ENCODE measurements at places on chromosomes 7 and 10. TPM values are rescaled to one million over a fixed set of nuclear protein-coding genes. Genes with fewer than 3 reads are reported as not detected.
A peak's percentile ranks its signal among the peaks of the same experiment; 100 is the strongest.

GRCh38 chr7:104366390-104366789 lies 38.0 kb downstream of the LHFPL3 start:
- DNase-seq = no peak

The ASIC3 gene
- total RNA-seq = 4.7 TPM

DNA sequence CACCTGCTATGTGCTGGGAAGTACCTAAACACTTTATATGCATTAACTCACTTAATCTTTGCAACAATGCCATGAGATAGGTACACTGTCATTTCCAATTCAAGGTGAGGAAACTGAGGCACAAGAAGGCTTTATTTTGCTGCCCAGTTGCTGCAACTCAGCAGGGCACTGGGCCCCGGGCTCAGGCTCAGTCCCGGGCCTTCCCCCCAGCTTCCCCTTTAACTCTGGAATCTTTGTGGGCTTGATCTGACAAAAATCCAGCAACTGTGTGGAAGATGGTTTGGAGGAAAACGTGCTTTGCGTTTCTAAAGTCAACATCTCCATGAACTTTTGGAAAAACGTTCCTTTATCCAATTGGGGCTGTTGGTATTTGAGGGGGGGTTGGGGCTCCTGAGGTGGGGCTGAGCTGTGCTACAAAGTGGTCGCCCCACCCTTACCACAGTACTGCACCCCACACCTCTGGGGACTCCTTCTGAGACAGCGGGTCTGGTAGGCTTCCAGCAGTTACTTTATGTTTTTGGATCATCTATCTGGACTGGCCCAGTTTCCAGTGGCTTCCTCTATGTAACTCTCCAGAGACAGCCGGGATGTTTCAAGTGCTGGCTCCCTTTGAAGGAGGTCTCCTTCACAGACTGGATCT lies 40.5 kb upstream of the CAMK1D start:
- DNase-seq = no peak

The ITGA8 gene
- total RNA-seq = 2.0 TPM

DNA sequence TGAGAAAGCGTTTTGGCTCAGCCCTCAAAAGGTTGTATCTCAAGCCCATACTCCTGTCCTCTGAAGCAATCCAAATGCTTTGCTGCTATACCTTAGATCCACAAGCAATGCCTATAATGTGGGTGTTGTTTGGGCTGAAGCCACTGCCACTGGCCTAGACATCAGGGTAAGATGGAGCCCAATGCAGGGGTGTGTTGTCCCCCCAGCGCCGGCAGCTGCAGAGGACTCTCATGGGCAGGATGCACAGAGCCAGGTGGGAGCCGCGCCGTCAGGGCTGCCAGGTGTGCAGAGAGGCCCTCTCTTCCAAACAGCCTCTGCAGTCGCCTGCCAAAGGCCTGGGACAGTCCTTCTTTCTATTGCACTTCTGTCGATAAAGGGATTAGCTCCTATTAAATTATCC lies 205.2 kb upstream of the SHH start:
- DNase-seq = no peak

DNA sequence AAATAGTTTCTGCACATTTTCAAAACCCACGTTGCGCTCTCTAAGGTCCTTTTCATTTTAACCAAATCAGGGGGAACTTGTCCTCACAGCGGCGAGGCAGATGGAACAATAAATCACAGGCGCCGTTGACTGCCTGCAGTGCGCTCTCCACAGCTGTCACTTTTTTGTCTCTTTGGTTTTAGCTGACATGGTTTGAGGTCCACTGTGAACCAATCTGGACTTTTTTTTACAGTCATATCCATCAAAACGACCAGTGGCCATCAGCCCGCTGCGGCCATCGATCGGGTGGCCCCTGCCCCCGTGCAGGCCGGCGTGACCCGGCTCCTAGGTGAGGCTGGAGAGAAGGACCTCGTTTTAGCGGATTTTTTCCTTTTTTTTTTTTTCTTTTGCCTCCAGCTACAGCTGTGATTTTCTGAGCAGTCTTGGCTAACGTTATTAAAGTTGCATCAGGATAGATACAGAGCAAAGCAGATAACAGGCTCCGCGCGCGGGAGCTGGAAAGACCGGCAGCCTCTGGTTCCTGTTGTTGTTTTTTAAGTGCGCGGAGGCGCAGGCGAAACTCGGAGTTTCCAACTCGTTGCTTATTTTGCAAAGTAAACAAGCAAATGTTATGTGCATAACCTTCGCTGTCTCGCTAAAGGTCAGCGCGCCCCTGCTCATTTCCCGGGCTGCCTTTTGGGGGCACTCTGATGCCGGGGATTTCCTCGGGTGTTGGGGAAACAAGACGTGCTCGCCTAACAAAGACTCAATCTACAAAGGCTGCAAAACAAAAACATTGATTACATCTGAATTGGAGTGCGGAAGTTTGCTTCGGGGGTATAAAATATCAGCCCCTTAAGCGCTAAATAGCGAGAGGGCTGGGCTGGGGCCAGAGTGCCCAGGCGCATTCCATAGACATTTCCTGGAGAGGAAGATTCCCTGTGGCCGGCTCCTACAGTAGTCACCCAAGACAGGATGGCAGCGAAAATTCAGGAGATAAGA lies 414.8 kb upstream of the MKI67 start:
- DNase-seq = no peak

- DNase-seq = no peak
Observed at GRCh38 chr7:149027611-149028345, 527 bp downstream of the PDIA4 start.

The STOX1 gene
- total RNA-seq = 0.57 TPM

The TMEM176A gene
- total RNA-seq = 13.7 TPM

DNA sequence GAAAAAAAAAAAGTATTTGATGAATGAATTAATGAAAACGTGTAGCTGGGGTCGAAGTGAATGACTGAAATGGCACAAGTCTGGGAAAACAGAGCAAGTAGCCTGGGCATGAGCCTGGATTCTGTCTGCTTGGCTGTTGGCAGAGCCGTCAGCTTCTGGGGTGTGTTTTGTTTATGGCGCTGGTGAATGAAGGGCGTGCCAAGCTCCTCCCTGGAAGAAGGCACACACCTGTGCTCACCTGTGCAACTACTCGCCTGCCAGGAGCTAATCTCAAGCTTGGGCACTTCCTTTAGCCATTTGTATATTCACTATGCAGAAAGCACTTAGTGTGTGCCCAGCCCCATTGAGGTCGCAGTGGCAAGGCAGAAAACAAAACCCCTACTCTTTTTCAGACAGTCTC lies 74.1 kb downstream of the GTF2IRD1 start:
- DNase-seq = no peak

DNA sequence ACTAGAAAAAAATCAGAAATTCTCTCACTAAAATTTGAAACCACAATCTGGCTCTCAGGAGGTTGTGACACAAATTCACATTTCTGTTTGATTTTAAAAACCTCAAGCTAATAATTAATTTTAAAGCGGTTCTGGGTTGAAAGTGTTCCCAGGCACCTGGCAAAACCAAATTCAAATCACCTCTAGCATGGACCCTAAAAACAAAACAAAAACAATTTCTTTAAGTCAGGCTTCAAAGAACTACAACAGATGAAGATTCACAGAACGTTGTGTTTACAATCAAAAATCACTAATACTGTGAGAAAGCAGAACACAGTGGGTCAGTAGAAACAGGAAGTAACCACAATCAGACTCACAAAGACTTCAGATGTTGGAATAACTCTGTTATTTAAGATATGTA lies 7.2 kb upstream of the RELN start:
- no peak for DNase-seq

The GBX1 gene
- total RNA-seq = not detected

DNA sequence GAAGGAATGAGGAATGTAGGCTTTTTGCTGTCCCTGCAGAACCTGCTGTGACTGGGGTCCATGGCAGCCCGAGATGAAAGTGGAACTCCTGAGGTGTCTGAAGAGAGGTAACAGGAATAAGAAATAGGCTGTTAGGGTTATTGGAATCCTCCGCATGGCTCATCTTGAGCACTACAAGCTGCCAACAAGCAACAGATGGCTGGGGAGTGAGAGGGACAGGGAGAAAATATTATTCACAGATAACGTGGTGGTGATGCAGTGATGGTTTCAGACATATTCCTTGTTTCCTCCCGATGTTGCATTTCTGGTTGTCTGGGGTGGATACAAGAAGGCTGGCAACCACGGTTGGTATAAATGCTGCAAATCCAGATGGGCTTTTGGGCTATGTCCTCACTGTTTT lies 46.1 kb downstream of the AP3M1 start:
- DNase-seq = no peak

DNA sequence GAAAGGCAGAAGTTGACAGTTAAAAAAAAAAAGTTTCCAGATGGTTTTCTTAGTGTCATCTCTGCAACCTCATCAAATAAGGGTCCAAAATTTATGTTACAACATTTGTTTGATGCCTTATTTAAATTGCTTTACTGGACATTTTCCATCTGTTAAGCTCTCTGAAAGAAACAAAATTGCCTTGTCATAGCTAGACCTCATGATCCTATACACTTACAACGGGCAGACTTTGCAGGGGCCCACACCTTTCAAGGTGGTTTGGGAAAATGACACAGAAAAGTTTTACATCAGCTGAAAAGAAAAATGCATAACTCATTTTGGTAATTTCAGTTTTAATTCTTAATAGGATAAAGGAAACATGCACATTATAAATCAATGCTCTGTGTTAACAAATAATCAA lies 1.4 kb upstream of the TES start:
- no peak for DNase-seq

The PRSS37 gene
- not detected for total RNA-seq

DNA sequence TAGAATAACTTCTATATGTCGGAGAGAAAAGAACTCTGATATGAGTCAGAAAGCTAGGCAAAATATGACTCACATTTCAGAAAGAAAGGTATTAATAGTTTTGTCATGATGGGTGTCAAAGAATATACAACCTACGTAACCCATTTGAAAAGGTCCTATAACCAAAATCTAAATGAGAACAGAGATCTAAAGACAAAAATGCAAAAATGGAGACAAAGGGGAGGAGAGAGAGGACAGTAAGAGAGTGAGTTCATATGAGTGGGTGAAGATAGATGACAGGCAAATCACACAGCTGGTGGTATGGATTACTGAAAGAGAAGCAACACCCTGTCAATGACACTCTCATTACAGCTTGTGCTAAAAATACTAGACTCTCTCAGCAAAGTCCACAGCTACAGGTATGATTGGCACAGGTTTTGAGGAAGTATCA lies 25.6 kb downstream of the ANKMY2 start:
- DNase-seq = no peak

The TRIM24 gene
- total RNA-seq = 21.4 TPM

- DNase-seq = no peak
Observed at GRCh38 chr10:23174074-23174976, 17.8 kb upstream of the PTF1A start.

GRCh38 chr7:47267346-47267745 lies 314.6 kb downstream of the TNS3 start:
- DNase-seq = no peak

The HOXA10 gene
- total RNA-seq = 19.2 TPM

The ABCC2 gene
- total RNA-seq = 0.64 TPM

GRCh38 chr10:51100221-51100620 lies 25.9 kb downstream of the PRKG1 start:
- no peak for DNase-seq

The STAMBPL1 gene
- 0.90 TPM for total RNA-seq

- DNase-seq = no peak
Observed at GRCh38 chr7:99005776-99006175, 127.4 kb downstream of the TRRAP start.

The CPN1 gene
- not detected for total RNA-seq

DNA sequence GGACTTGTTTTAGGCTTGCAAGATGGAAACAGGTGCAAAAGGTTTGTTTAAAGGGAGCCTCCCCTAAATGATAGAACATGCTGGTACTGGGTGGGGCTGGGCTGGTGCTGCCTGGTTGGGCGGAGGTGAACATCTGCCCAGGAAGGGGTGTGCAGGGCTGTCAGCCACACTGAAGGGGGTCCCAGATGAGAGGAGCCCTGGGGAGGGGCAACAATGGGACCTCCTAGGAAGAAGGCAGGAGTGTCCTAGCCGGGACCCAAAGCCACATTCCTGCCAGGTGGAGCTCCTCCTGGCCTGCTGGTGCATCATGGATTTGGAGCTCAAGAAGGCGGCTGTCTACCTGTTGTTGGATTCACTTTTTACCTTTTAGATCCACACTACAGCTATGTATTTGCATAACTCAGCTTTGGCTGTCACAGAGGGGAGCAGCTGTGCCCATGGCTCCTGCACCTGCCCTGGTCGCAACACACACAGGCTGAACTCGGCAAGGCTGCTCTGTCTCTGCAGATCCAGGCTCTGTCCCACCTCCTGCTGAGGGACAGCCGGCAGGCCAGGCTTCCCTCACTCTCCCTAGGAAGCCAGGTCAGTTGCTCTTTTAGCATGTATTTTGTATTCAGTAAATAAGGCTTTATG lies 59.9 kb downstream of the ADARB2 start:
- no peak for DNase-seq

The PPP1R3C gene
- 359 TPM for total RNA-seq

The CDHR3 gene
- total RNA-seq = 1.1 TPM

DNA sequence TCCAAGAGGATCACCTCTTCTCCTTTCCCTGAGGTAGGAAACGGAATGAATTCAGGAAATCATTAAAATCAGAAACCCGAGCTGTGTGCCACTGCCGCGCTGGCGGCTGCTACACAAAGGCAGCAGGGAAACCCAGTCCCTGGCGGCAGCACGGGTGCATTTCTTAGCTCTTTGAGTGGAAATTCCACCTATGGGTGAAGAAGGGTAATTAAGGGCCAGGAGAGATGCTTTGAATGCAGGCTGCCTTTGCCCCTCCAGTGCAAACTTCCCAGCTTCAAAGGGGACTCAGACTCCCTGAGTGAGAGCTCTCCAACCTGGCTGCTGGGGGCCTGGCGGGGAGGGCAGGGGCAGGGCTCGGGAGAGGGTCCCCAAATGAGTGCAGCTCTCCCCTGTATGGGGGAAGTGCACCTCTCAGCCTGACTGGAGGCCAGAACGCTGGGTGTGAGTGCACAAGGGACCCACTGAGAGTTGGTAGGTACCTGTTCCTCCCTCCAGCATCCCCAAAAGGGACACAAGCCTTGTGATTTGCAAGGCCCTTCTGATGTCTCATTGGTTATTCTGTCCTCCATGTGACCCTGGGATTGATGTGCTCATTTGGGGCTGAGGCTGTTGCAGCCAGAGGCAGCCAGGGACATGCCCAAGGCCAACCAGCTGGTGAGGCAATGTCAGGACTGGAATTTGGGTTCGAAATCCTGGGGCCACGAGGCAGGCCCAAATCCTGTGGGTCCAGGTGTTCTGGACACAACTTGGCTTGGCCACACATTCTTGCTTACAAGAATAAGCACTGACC lies 16.3 kb upstream of the ZMIZ1 start:
- DNase-seq = peak; percentile 9

The CCDC136 gene
- 3.9 TPM for total RNA-seq

- DNase-seq = no peak
Observed at GRCh38 chr10:89478085-89478738, 57.2 kb downstream of the SLC16A12 start.

GRCh38 chr10:132844069-132844809 lies 58.3 kb upstream of the NKX6-2 start:
- no peak for DNase-seq

- no peak for DNase-seq
Observed at GRCh38 chr10:111785921-111786320, 397.6 kb downstream of the GPAM start.

Measured in psoas muscle (tissue), 8 donors.